ENCODE measurements at places on chromosomes 6 and 20.

DNA sequence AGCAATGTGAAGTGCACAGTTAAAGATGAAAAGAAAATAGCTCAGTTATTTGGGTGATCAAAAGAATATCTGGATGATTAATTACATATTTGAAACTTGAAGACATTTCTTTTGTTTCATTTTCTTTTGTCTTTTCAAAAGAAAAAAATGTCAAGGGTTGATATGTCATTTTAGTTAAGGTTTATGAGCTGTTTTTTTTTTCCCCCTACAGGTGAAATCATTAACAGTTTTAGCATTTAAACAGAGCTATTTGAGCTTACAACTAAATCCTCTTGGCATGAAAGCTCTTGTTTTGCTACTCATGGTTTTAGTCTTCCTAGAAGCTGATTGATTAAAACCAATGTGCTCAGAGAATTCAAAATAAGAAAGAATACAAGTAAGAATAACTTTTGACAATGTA lies 887.3 kb downstream of the PHF3 start:
- no peak for DNase-seq

- no peak for DNase-seq
Observed at GRCh38 chr6:94071835-94072234, 652.5 kb upstream of the EPHA7 start.

- DNase-seq = no peak
Observed at GRCh38 chr6:63023726-63024125, 187.5 kb upstream of the FKBP1C start.

- no peak for DNase-seq
Observed at GRCh38 chr20:39066471-39067242, 104.5 kb downstream of the DHX35 start.

- DNase-seq = no peak
Observed at GRCh38 chr20:43794326-43794725, 67.5 kb upstream of the GTSF1L start.

- DNase-seq = no peak
Observed at GRCh38 chr6:26485112-26485780, 14.9 kb upstream of the BTN1A1 start.

- no peak for DNase-seq
Observed at GRCh38 chr20:47257771-47258170, 98.7 kb downstream of the ZMYND8 start.

GRCh38 chr20:25277051-25277801 lies 29.3 kb downstream of the PYGB start:
- no peak for DNase-seq

DNA sequence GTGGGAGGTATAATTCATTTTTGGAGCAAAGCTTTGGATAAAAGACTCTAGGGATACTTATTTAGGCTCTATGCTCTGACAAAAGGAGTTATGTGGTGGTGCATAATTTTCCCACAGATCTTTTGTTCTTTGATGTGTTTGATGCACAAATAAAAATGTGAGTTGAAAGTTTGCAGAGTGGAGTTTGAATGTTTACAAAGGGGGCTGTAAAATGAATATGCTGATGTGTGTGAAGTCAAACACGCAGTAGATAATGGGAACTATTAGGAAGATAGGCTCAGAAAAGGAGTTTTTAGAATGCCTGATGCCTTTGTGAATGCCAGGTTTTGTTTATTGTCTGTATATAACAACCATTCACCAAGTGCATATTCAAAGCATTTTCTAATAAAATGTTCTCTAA lies 545.0 kb upstream of the EPHA7 start:
- DNase-seq = no peak

- DNase-seq = no peak
Observed at GRCh38 chr6:71187141-71187540, 101.5 kb upstream of the OGFRL1 start.

GRCh38 chr6:43393602-43394001 lies 24.2 kb upstream of the ZNF318 start:
- no peak for DNase-seq

- no peak for DNase-seq
Observed at GRCh38 chr6:101961357-101961756, 567.8 kb downstream of the GRIK2 start.
